ENCODE measurements at places on chromosomes 2 and 18. TPM values are rescaled to one million over a fixed set of nuclear protein-coding genes. Genes with fewer than 3 reads are reported as not detected.

ABCG8 gene
- not detected for total RNA-seq

ATL2 gene
- 33.9 TPM for total RNA-seq

UGT1A8 gene
- total RNA-seq = not detected

ARL5A gene
- 69.3 TPM for total RNA-seq

GRCh38 chr2:5734859-5735520 lies 42.8 kb downstream of the SOX11 start:
- no peak for DNase-seq

GRCh38 chr2:152241948-152242729 lies 66.6 kb upstream of the STAM2 start:
- DNase-seq = no peak

GRCh38 chr2:218028189-218028495 lies 25.3 kb upstream of the TNS1 start:
- DNase-seq = no peak

AGPS gene
- 12.3 TPM for total RNA-seq

Measured in right atrium auricular region (tissue), 2 donors.